ENCODE measurements at places on chromosomes 6 and 20.
A peak's percentile ranks its signal among the peaks of the same experiment; 100 is the strongest.

DNA sequence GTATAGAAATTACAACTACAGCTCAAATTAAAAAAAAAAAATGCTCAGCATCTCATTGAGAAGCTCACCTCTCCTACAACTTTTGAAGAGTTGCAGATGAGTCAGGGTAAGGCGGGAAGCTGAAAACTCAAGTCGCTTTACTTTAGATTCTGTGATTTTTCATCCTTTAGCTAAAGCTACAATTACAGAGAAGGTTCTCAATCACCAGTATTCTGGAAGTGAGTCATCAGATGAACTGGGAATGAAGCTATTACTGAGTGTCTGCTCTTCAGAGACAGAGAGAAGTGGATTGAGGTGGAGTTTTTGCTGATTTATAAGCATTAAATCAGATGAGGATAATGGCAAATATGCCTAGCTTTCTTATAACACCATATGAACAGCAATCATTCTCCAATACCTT is 91.9 kb downstream of the TFAP2A start:
- DNase-seq = no peak

DNA sequence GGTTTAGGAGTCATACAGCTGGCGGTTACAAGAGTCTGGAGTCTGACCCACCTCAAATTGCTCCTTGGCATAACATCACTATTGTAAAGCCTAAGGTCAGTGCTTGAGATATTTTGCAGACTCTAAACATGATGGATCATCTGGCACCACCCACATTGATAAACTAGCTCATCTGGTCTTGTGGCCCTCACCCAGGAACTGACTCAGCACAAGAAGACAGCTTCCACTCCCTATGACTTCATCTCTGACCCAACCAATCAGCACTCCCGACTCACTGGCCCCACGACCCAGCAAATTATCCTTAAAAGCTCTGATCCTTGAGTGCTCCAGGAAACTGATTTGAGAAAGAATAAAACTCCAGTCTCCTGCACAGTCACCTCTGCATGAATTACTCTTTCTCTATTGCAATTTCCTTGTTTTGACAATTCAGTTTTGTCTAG is 115.9 kb downstream of the CD24 start:
- no peak for DNase-seq

DNA sequence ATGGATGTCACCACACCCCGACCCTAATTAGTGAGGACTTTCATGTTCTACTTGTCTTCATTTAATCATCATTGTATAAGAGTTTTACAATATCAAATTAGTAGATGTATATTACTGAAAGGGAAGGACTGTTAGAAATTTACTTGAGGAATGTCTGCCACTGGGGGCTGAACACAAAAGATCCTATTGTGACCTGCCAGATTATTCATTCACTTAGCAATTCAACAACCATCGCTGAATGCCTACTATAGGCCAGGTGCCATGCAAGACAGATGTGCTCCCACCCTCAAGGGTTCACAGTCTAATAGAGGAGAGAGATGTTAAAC is 8.0 kb upstream of the RBCK1 start:
- DNase-seq = no peak

DNA sequence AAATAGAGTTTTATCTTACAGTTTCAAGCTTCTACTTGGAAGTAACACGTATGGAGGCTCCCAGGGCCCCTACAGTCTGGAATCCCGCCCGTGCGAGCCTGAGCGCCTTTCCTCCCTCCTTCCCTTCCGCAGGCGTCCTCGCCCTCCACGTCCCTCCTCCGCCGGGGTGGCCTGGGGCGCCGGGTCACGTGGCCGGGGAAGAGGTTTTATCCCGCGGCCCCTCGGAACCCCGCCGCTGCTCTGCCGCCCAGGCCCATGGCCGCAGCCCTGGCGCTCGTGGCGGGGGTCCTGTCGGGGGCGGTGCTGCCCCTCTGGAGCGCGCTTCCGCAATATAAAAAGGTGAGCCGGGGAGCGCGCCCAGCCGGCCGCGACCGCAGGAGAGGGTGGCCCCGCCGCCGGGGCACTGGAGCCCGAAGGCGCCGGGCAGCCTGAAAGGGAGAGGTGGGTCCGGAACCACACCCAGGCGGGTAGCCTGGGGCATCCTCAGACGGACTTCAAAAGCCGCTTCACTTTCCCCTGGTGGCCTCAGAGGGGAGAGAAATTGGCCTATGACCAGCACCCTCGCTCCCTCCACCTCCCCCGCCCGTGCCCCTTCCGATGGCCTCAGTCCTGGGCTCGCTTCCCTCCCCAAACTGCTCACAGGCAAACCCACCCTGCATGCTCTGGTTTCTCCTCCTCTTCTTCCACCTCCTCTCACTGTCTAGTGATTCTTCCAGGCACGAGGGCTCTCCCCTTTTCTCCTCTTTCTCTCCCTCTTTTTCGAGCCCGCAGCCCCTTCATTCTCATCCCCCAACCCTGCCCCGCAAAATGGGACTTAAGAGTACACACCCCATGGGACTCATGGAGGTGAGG is at the start of gene CLPSL2:
Gene CLPSL2, plus strand, starts transcription at position 235 of the 852 bp plus-strand sequence. Its CDS starts 21 bp downstream, at position 256.
- DNase-seq = peak; percentile 84

DNA sequence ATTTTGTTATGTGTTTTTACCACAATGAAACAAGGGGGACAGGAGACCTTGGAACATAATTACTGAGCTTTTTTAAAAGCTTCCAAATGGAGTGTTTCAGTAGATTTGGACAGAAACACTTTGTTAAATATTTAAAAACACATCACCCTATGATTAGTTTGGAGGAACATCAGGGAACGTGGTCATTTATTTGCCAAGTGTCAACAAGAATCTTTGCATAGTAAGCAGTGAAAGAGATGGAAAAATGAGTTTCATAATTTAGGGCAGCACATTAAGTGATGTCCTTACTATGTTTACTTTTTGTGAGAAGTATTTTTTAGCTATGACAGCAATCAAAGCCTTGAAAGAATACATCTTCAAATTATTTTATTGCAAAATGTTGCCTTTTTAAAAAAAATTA is 82.6 kb downstream of the PROKR2 start:
- no peak for DNase-seq

- no peak for DNase-seq
These were observed 33.9 kb upstream of the SGK1 start for GRCh38 chr6:134351615-134352474.

Measured in WERI-Rb-1 (cell line).